ENCODE measurements at places on chromosomes 11 and 22.

GRCh38 chr11:132099692-132100091, 729.3 kb downstream of the NTM start:
- DNase-seq = no peak

DNA sequence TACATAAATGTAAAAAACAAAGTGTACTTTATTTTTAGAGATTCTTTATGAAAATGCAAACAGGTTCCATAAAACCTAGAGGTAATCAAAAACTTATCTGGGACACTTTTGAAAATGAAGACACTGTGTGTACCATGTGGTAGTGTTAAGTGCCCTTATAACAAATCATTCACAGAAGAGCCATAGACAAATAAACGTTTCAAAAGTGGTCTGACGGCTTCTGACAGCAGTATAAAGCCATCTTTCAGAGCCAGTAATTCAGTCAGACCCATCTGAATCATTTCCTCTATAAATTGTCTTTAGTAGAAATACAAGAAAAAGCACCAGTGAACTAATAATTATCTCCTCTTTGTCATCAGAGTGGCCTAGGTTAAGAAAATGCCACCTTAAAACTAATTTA, 100.0 kb downstream of the PAX6 start:
- DNase-seq = no peak

GRCh38 chr11:22037505-22037904, 155.4 kb upstream of the ANO5 start:
- DNase-seq = no peak

GRCh38 chr22:19971276-19972124, 29.9 kb upstream of the TXNRD2 start:
- no peak for DNase-seq

DNA sequence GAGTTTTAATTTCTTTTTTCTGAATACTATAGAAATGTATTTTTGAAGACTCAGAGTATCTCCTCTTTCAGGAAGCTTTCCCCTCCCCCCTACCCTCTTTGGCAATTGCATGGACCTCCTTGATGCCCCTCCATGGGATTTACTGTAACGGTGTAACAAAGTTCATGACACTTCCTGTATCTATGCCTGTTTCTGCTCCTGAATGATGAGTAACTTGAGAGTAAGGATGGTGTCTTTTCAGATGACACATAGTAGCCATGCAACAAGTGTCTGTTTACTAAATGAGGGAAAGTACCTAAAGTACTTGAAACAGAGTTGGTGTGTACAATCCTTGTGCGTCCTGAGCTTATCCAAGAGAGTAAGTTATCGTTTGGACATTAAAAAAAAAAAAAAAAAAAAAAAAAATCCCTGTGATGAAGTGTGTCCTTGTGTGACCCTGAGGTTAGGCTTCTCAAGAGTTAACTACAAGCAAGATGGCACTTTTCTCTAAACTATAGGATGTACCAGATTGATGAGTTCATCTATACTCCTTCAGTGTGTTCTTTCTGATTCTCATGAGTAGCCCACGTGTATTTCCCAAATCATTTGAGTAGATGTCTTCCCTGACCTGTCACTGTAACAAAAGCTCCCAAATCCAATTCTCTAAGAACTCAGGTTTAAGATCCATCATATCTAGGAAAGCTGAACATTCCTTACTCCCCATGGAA, 7.4 kb downstream of the ETS1 start:
- no peak for DNase-seq

DNA sequence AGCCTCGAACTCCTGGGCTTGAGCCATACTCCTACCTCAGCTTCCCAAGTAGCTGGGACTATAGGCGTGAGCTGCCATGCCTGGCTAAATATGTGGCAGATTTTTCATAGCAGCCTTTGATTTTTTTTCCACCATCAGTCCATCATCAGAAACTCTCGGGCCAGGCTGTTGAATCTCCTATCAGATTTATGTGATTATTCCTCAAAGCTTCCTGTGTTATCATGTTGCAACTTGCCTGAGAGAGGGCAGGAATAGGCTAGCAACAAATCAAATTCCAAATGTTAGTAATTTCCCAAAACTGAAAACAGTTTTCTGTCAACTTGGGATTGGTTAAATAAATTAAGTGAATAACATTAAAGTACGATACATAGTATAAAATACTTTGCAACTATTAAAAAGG, 3.4 kb downstream of the LRRC51 start:
- no peak for DNase-seq

GRCh38 chr11:21396342-21397008, 727.1 kb downstream of the NELL1 start:
- DNase-seq = peak; percentile 3
